Activated T-helper 1 cell treated with anti-CD3 and anti-CD28 coated beads, Interleukin-12 subunit alpha, Interleukin-12 subunit beta, Interleukin-2, Interleukin-4 antibody, amounts not matched to agents 30 ng/mL and 10 ng/mL and 1 ng/mL, durations not matched to agents 14 hours and 24 hours and 36 hours (primary cell): ENCODE measurements at places on chromosomes 3 and 15. TPM values are rescaled to one million over a fixed set of nuclear protein-coding genes. Genes with fewer than 3 reads are reported as not detected.

The PLCB2 gene
- 88.5 and 89.0 TPM in 2 replicates for total RNA-seq

The GREM1 gene
- total RNA-seq = not detected in 2 replicates

The SPG21 gene
- 70.2 and 73.3 TPM in 2 replicates for total RNA-seq

The C3orf80 gene
- total RNA-seq = 0.18 and 0.42 TPM in 2 replicates

DNA sequence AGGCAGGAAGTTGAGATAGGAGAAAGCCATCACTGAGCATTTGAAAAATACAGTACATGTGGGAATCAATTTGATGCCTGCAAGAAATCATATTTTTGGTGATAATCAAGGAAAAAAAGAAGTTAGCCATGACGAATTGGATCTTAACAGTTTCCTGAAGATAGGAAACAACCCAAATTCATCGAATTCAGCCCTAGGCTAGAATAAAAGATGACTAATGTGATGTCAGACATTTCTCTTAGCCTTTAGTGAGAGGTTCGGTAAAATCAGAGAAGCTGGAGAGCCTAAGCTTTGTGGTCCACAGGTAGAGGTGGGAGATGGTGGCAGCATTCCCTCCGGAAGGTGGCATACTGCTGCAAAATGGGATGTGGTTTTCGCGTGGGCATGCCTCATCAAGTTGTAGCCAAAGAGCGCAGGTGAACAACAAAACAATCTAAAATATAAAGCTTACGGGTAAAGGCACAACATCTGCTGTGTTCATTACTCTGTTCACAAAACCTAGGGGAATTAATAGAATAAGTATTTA, 144.1 kb upstream of the ALCAM start:
- H3K4me1 ChIP-seq = no peaks in the 10 kb centered on the region
- no peaks in the 10 kb centered on the region for H3K36me3 ChIP-seq
- no peak overlapping the region for H3K27ac ChIP-seq
- H3K27me3 ChIP-seq = no peaks in the 10 kb centered on the region

DNA sequence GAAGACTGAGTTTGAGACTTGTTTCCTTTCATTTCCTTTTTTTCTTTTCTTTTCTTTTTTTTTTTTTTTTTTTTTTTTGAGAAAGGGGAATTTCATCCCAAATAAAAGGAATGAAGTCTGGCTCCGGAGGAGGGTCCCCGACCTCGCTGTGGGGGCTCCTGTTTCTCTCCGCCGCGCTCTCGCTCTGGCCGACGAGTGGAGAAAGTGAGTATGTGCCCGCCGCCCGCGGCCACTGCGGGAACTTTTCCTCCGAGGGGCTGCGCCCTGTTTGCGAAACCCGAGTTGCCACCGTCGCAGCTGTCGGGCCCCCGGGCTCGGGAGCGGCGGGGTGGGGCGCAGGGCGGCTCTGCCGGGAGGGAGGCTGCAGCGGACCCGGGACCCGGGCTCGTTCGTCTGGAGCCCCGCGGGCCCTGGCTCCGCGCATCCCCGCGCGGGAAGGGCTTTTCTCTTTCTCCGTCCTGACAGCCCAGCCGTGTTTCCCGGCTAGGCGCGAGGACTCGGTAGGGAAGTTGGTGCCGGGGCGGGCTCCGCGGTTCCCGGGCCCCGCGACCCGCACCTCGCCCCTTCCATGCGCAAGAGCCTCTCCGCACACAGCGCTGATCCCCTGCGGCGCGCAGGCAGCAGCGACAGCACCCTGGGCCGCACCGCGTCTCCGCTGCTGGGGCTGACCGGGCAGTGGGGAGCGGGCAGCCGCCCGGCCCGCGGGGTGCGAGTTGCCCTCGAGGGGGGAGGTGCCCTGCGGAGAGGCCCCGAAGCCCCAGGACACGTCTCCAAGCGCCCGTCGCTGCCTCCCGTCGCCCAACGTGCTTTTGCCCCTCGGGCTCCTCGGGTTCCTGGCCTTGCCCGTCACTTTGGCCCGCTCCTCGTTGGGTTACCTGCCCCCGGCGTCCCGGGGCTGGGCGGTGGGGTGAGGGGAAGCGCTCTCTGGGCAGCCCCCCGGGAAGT, 1.4 kb downstream of the IGF1R start:
- peaks cover 40% of the 10 kb centered on the region for H3K4me1 ChIP-seq
- H3K36me3 ChIP-seq = peaks cover 2% of the 10 kb centered on the region
- DNase-seq = peak; percentile 31

DNA sequence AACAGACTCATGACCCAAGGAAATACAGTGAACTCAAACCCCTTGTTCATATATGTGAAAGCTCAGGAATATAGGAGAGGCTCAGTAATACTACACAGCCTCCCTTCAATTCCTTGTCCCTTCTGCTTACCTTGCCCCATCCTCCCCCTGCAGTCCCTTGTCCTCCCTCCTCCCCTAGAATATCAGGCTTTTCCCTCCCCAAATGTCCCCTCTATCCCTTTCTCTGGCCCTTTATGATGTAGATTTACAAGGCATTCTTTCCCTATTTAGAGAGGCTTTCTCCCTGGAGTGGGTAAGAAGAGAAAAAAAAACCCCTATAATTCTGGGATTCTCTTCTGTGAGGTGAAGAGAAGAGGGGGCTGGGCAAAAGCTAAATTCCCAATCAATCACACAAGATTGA, 64.9 kb upstream of the KBTBD8 start:
- peaks cover 7% of the 10 kb centered on the region for H3K27me3 ChIP-seq
- no peaks in the 10 kb centered on the region for H3K4me1 ChIP-seq
- DNase-seq = no peak
- H3K36me3 ChIP-seq = no peaks in the 10 kb centered on the region

GRCh38 chr15:50687302-50687902, 805 bp upstream of the TRPM7 start:
- peak overlapping the region; percentile 87 for H3K27ac ChIP-seq
- H3K36me3 ChIP-seq = peaks cover 22% of the 10 kb centered on the region
- peaks cover 40% of the 10 kb centered on the region for H3K4me1 ChIP-seq
- no peaks in the 10 kb centered on the region for H3K27me3 ChIP-seq
- peak overlapping the region; percentile 97 for H3K4me3 ChIP-seq

- peak overlapping the region; percentile 74 for H3K4me3 ChIP-seq
- peak overlapping the region; percentile 88 for H3K27ac ChIP-seq
- peak; percentile 62 for DNase-seq
- peaks cover 7% of the 10 kb centered on the region for H3K27me3 ChIP-seq
- peaks cover 2% of the 10 kb centered on the region for H3K36me3 ChIP-seq
These were observed 25.5 kb upstream of the SNRPA1 start for GRCh38 chr15:101320501-101321052.

GRCh38 chr15:89017370-89018066, 70.7 kb upstream of the ABHD2 start:
- no peaks in the 10 kb centered on the region for H3K36me3 ChIP-seq
- peak overlapping the region; percentile 61 for H3K4me3 ChIP-seq
- peak overlapping the region; percentile 61 for H3K27ac ChIP-seq
- peaks cover 32% of the 10 kb centered on the region for H3K27me3 ChIP-seq

GRCh38 chr3:14649466-14649865, 2.1 kb upstream of the CCDC174 start:
- H3K27ac ChIP-seq = no peak overlapping the region
- H3K36me3 ChIP-seq = peaks cover 12% of the 10 kb centered on the region
- H3K4me3 ChIP-seq = no peak overlapping the region
- no peak for DNase-seq

- peaks cover 13% of the 10 kb centered on the region for H3K4me1 ChIP-seq
- no peak overlapping the region for H3K4me3 ChIP-seq
- peaks cover 47% of the 10 kb centered on the region for H3K27me3 ChIP-seq
- no peak for DNase-seq
These were observed 3.4 kb upstream of the TRIM71 start for GRCh38 chr3:32814361-32814760.
